ENCODE measurements at places on chromosomes 1 and 21.

DNA sequence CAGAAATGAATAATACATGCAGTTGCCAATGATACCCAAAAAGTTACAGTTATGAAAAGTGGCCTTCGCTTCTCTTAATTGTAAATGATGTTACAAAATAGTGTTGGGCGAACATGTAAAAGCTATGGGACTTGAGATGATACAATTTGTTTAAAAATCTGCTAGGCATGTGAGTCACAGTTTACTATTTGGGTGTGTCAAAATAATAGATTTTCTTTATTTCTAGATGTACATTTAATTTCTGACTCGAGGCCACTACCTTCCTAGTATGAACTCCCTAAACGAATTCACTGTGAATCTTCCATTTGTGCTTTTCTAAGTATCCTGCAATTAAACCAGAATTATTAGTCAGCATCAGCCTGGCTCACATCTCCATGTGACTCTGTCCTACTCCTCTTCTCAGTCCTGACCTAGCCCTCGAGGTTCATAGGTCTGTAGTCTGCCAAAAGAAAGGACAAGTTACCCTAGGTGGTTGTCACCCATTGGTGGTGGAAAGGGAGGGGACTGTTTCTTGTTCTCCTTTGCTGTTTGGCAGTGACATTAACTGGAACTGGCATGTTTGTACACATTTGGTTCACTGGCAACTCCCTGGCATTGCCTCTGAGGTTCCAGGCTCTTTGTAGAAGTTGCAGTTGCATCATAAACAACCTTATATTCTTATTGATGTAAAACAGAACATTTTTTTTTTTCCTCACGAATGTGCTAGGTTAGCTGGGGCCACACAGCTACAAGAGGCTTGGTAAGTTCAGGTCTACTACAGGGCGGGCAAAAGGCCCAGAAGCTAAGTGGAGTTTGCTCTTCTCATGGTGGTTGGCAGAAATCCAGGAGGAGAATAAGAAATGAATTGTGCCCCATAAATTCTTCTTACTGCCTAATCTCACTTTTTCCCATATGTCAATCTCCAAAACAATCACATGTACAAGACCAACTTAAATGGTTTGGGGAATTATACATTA lies 746.5 kb upstream of the ADAMTS5 start:
- no peak for DNase-seq

- no peak for DNase-seq
Observed at GRCh38 chr21:46472246-46472645, 13.6 kb downstream of the DIP2A start.

DNA sequence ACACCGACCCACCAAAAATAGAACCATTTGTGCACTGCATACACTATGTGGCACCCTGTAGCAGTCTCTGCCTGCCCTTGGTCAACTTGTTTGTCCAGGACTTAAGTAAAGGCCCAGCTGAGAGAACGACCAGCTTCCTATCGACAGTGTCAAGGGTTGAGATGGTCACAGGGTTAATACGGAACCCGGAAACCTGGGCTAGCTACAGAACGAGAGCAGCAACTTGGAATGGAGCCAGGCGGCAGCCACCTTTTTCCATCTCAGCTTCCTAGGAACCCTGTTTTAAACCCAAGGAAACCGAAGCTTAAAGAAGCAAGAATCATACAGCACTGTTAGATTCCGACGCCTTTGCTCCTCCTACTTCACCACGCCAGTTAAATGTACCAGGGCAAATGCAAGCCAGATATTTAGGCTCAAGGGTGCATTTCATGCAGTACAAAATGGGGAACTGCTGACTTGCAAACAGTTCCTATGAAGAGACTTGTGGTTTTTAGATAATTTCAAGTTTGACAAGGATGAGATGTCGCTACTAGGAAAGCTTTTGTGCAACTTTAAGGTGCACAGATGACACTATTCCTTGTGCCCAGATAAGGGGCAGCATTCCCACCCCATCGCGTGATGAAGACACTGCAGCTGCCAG lies 35.5 kb downstream of the SLC66A1 start:
- no peak for DNase-seq

DNA sequence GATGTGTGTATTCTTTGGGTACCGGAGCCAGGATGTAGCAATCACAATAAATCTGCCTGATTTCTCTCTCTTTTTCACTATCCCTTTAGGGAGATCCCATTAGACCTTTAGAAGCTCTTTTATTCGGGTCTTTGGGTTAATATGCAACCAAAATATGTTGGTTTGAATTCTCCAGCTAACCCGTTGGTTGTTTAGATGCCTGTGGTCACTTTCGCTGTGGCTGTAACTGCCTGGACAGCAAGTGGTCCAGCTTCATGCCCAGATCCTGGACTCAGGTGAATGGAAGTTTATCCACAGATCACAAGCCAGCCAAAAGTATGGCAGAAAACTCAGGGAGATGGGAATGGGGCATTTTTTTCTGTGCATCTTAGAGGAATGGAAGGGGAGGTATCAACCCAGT lies 12.3 kb downstream of the KAZN start:
- DNase-seq: no peak

- DNase-seq: no peak
Observed at GRCh38 chr1:229940684-229941083, 126.4 kb upstream of the GALNT2 start.

GRCh38 chr1:180195916-180196315 lies 34.1 kb upstream of the LHX4 start:
- no peak for DNase-seq

GRCh38 chr1:15948595-15949452 lies 27.1 kb downstream of the ZBTB17 start:
- peak; percentile 87 for DNase-seq

- DNase-seq: no peak
Observed at GRCh38 chr1:2934642-2935081, 86.6 kb upstream of the ACTRT2 start.

DNA sequence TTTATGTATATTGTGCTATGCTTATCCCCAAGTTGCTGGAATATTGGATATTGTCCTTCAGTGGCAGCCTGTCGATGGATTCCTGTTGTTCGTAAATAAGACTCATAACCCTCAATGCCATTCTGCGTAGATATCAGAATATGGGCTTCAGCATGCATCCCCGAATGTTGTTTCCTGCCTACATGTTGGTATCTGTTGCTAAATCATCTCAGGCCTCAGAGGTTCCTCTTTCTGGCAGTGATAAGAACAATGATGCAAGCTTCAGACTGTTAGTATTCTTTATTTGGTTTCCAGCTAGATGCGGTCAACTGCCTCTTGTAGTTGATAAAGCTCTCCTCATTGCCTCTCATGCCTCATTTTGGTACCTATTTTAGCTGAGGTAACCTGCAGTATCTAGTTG lies 2082.6 kb downstream of the MRPL39 start:
- no peak for DNase-seq

GRCh38 chr1:172870901-172871606 lies 179.7 kb downstream of the TNFSF18 start:
- DNase-seq: no peak

DNA sequence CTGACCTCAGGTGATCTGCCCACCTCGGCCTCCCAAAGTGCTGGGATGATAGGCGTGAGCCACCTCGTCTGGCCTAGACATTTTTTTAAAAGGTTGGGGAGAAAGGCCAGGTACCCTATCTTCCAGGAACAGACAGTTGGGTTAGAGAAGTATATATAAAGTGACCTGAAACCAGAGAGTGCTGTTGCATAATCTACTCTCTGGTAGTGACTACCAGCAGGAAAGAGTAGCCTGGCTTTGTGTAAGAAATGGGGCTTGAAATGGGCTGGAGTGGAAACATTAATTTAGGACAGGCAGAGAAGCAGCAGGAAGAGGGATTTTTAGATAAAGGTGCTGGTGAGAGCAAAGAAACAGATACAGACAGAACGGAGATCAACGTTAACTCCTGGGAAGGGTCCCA lies 125.8 kb upstream of the HOOK1 start:
- no peak for DNase-seq

DNA sequence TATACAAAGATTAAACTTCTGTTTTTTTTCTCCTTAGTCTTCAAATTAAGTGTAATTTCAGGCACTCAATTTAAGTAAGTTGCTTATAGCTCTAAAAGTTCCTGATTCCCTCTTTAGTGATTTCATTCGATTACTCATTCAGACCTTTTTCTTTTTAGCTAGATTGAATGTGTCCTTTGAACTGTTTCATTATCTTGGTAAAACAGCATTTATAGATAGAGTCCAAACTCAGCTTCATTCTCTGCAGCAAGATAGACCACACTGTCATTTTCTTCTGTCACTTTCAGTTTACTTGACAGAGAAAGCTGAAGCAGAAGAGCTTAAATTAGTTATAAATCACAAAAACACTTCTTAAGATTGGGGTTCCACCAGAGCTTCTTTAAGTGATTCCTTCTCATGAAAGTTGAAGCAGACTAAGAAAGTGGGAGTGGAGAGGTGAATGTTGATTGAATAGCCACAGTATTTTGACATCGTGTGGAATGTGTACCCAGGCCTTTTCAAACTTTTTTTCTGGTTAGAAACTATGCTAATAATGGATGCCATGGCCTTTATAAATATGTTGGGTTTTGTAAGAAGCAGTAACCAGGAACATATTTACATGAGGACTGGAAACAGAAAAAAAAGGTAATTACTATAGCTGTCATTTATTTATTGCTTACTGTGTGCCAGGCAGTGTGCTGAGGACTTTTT lies 52.2 kb downstream of the ZBTB40 start:
- DNase-seq: no peak

DNA sequence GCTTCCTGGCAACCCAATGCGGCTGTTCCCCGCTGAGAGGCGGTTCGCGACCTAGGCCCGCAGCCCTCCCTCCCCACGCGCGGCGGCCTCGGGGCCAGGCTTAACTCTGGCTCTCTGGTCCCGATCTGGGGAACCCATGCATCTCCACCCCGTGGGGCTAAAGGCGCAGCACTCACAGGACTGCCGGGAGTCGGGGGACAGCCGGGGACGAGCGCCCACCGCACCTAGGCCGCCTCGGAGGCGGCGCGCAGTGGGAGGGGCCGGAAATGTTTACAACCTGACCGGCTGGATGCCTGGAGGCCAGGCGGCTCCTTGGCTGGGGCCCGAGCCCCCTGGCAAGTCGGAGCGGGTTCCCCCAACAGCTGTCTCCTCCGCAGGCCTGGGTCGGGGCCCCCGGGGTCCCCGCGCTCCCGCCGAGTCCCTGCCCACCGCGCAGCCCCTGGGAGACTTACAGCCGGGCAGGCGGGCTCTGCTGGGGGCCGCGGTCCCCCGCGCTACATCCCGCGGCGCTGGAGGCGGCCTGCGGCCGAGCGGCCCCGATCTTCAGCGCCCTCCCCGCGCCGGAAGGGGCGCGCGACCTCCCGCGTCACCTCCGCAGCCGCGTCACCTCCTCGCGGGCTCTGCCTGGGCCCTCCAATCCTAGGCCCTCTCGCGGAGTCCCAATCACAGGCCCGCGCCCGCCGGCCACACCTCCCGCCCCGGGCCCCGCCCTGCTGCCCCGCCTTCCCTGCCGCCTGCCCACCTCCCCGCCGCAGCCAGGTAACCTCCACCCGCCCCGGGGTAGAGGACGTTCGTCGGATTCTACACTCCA lies at the start of gene ADIPOR1:
ADIPOR1 (minus strand) TSS at position 580 of the 811 bp plus-strand sequence. CDS start 7,242 bp downstream, outside the sequence.
- peak; percentile 52 for DNase-seq

DNA sequence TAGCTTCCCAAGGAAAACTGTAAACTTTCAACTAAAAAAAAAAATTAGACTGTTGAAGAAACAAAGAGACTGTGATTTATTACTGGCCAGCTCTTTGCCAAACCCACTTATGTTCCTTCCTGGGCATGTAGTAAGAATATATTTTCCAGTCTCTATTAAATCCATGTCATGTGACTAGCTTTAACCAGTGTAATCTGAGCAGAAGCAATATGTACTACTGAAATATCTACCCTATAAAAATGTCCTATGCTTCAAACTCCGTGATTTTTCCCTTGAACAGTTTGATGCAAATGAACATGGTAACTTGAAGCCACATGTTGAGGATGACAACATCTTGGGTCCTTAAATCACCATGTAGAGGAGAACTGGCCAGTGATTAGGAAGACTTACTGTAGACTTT lies 144.5 kb downstream of the NTMT2 start:
- DNase-seq: no peak

DNA sequence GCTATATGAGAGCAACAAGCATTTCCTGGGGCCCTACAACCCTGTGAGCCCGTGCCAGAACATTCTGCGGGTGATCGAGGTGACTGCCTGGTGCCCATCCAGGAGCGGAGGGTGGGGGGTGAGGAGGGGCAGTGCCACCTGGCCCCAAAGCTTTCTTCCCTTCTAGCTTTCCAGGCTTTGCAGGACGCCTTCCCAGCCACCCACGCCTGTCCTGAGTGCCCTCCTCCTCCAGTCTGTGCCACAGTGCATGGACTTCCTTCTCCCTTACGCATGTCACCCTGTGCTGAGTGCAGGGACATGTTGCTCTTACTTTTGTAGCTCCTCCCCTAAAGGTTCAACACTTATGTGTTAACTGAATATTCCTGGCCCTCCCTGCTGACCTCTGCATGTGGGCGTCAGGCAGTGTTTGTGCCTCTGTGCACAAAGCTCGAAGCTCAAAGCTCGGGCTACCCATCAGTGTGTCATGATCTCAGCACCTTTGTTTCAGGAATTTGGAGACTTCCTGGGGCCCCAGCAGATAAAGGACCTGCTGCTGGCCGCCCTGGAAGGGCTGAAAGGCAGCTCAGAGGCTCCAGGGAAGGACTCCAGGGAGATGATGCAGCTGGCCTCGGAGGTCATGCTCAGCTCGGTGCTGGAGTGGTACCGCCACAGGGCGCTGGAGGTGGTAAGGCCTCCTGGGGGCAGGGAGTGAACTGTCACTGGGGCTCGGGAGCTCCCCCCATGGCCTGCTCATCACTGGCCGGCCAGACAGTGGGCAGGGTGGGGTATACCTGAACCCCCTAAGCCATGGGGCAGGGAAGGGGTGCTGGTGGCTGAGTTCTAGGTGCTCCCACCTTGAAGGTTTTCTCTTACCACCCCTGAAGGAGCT lies 36.7 kb upstream of the TTC4 start:
- no peak for DNase-seq

DNA sequence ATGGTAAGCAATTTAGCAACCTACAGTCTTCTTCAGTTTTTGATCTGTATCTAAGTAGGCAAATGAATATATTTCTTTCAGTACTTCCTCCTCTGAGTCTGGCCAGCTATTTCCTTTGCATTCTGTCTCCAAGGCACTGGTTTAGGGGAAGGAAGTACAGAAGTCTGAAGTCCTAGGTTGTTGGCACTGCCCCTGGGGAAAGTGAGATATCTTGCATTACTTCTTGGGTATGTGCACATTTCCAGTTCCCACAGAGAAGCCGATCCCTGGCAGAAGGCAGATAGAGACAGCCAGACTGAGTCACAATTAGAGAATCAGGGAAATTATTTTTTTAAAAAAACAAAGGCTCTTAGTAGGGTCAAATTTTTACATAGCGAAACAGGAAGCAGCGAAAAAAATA lies 98.8 kb downstream of the RASAL2 start:
- DNase-seq: peak; percentile 26

GRCh38 chr1:223212441-223212840 lies 69.4 kb upstream of the TLR5 start:
- DNase-seq: no peak

Data from kidney epithelial cell (primary cell).